Spinal cord (tissue), 10 donors: ENCODE measurements at places on chromosomes 1 and 21. TPM values are rescaled to one million over a fixed set of nuclear protein-coding genes. Genes with fewer than 3 reads are reported as not detected.
A peak's percentile ranks its signal among the peaks of the same experiment; 100 is the strongest.

TP73 gene
- 3.0 TPM for total RNA-seq

ERO1B gene
- 14.3 TPM for total RNA-seq

IFI44 gene
- 33.6 TPM for total RNA-seq

LRRC39 gene
- total RNA-seq, result 4.1 TPM

SLFNL1 gene
- total RNA-seq, result 0.59 TPM

DNA sequence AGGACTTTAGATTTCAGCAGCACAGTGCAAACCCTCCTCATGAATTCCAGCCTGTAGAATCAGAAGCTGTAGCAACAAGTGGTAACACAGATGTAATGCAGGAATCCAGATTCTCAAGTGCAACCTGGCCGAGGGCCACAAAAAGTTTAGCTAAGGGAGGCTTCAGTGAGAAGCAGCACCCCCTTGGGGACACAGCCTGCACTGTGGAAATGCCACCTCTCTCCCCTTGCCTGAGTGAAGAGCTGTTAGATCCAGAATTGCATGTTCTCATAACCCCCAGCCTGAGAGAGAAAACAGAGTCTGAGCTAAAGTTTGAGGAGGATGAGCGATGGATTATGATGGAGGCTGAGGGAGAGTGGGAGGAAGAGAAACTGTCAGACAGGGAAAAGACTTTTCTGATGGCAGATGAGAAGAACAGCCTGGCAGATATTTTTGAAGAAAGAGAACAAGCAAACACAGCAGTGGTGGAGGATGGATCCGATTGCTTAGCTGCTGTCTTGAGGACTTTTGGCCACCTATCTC, 80.5 kb upstream of the BMP8A start:
- H3K4me1 ChIP-seq, result peaks cover 38% of the 10 kb centered on the region
- no peaks in the 10 kb centered on the region for H3K27me3 ChIP-seq
- peak; percentile 70 for DNase-seq
- peak overlapping the region; percentile 27 for H3K4me3 ChIP-seq
- H3K27ac ChIP-seq, result peak overlapping the region; percentile 64

GRCh38 chr1:22344329-22344630, 107.4 kb upstream of the ZBTB40 start:
- no peak for DNase-seq
- no peak overlapping the region for H3K4me3 ChIP-seq
- H3K27me3 ChIP-seq, result peaks cover 4% of the 10 kb centered on the region

- H3K27ac ChIP-seq, result peak overlapping the region; percentile 53
- H3K4me1 ChIP-seq, result no peaks in the 10 kb centered on the region
- H3K36me3 ChIP-seq, result no peaks in the 10 kb centered on the region
- DNase-seq, result peak; percentile 90
Observed at GRCh38 chr1:64136752-64137411, 66.5 kb upstream of the UBE2U start.

DNA sequence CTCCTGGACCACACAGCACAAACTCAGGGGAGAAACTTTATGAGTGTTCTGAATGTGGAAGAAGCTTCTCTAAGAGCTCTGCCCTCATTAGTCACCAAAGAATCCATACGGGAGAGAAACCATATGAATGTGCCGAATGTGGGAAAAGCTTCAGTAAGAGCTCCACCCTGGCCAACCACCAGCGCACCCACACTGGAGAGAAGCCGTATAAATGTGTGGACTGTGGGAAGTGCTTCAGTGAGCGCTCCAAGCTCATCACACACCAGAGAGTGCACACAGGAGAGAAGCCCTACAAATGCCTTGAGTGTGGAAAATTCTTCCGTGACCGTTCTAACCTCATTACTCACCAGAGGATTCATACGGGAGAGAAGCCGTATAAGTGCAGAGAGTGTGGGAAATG, 22.5 kb downstream of the ZSCAN20 start:
- no peaks in the 10 kb centered on the region for H3K4me1 ChIP-seq
- peaks cover 46% of the 10 kb centered on the region for H3K36me3 ChIP-seq
- H3K27ac ChIP-seq, result no peak overlapping the region
- no peaks in the 10 kb centered on the region for H3K27me3 ChIP-seq
- no peak overlapping the region for H3K4me3 ChIP-seq
- no peak for DNase-seq

DNA sequence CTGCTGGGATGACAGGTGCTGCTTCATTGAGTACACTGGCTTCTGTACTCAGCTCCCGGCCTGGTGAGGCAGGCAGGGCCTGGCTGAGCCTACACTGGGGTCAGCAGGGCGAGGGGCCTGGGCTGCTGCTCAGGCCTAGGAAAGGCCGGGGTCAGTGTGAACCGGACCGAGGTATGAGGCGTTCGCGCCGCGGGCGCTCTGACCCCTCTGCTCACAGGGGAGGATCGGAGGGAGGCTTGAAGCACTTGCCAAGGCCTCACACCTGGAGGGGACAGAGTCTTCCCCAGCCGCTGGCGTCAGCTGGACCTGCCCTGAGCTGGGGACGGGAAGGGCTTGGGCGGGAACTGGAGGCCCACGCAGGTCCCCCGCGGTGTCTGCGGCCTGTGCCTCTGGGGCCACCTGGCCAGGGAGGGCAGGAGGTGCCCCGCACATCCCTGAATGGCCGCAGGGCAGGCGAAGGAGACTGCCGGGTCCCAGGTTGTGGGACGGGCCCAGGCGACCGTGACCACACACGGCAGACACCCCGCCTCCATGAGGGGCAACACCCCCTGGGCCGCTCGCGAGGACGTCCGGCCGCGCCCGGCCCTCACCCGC, 466 bp downstream of the PEX10 start:
- H3K4me3 ChIP-seq, result peak overlapping the region; percentile 68
- no peak for DNase-seq
- peaks cover 31% of the 10 kb centered on the region for H3K4me1 ChIP-seq

GRCh38 chr21:23522751-23523150, 2084.5 kb downstream of the MRPL39 start:
- DNase-seq, result no peak
- H3K4me1 ChIP-seq, result no peaks in the 10 kb centered on the region
- H3K27ac ChIP-seq, result no peak overlapping the region
- H3K4me3 ChIP-seq, result no peak overlapping the region

DNA sequence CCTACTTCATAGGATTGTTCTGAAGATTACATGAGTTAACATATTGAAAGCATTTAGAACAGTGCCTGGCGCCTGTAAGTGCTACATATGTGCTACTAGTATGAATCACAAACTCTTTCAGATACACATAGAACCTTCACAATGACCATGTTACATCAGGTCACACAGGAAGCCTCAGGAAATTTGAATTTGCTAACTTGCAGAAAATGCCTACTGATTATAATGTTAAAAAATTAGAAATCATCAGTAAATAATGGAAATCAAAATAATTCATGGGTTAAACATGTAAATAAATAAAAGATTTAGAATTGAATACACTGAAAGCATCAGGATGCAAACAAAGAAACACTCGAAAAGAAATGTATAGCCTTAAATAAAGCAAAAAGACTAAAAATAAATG, 94.9 kb downstream of the SPAG17 start:
- no peaks in the 10 kb centered on the region for H3K4me1 ChIP-seq
- H3K27ac ChIP-seq, result no peak overlapping the region
- no peak for DNase-seq
- no peaks in the 10 kb centered on the region for H3K27me3 ChIP-seq

DNA sequence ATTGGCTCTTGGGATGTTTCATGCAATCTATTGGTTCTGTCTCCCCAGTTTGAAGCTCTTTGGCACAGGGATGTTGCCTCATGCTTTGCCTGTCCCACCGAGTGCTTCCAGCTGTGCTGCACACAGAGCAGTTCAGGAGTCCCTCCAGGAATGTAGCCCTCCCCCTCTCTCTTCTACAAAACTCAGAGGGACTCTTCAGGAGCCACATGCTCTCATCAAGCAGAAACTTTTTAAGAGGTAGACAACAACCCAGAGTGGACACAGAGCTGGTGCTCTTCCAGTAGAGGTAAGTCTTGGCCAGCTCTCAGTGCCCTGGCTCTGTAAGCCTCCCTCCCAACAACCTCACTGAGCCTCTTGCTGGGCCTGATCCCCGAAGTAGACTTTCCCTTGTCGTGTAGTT, 11.6 kb upstream of the ZNF697 start:
- H3K36me3 ChIP-seq, result no peaks in the 10 kb centered on the region
- no peak overlapping the region for H3K27ac ChIP-seq
- H3K4me1 ChIP-seq, result no peaks in the 10 kb centered on the region
- no peak for DNase-seq
- H3K27me3 ChIP-seq, result peaks cover 2% of the 10 kb centered on the region

DNA sequence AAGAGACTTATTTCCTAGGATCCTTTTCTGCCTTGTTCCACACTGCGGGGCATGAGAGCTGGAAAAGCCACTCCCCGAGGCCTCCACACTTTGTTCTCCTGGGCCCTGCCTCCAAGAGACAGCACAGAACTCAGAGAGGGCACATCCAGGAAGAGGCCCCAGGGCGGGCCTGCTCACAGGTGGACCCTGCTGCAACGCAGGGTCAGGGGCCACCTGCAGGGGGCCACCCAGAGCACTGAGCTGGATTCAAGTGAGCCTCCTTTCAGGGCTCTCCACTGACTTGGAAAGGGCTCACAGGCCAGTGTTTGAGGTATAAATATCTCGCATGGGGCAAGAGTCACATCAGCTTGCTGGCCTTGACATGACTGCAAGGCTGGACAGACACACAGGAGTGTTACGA, 4.8 kb downstream of the RGS16 start:
- H3K4me3 ChIP-seq, result no peak overlapping the region
- H3K4me1 ChIP-seq, result peaks cover 43% of the 10 kb centered on the region
- no peak for DNase-seq
- no peaks in the 10 kb centered on the region for H3K27me3 ChIP-seq
- no peak overlapping the region for H3K27ac ChIP-seq

DNA sequence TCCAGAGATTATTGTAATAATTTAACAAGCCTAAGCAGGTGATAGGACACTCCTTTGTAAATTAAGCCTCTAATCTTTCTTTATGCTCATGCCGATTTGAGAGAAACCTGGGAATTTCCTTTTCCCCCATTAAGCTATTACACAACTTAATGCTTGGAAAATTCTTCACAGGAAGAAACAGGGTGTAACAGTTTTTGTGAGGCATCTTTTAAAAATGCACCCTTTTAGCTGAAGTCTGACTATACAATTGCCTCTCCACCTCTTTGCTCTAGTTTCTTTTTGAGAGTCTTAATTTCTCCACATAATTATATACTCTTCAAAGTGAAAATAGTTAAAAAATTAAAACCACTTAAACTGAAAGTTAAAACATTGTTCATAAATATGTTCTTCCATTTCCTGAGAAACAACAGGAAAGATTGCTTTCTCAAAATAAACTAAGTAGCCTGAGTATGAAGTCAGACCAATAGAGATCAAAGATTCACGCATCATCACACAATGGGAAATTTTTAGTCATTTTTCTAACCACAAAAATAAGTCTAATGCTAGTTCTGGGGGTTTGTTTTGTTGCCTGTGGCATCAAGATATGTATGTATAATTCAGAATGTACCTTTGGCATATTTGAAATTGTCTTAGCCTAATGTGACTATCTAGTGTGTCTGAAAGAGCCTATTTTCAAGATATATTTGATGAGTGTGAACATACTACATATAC, 34.7 kb downstream of the LRRC8D start:
- no peak overlapping the region for H3K27ac ChIP-seq
- H3K4me3 ChIP-seq, result no peak overlapping the region
- H3K4me1 ChIP-seq, result no peaks in the 10 kb centered on the region
- peaks cover 9% of the 10 kb centered on the region for H3K36me3 ChIP-seq

DNA sequence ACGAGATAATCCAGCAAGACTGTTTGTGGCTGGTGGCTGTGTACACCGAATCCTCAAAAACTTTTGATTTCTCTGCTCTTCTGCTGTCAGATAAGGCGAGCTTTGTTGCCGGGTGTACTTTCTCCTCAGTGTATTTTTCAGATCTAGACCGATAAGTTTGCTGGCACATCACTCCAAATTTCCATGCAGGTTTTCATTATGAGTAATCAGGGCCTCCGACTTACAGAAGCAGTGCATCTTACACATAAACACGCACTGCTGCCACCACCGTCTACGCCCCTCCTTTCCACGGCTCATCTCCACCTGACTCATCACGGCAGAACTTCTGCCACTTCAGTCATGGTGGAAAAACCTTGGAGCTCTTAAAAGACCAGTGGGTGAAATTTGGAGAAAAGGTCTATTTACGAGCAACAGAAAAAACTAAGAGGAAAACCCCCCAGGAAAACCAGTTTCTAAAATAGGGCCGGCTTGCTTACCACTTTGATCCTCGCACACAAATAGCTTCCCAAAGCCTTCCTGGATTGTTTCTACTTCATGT, 7.7 kb downstream of the ZBTB21 start:
- H3K27ac ChIP-seq, result no peak overlapping the region
- DNase-seq, result no peak
- no peak overlapping the region for H3K4me3 ChIP-seq
- H3K36me3 ChIP-seq, result peaks cover 8% of the 10 kb centered on the region

- no peak for DNase-seq
- peaks cover 2% of the 10 kb centered on the region for H3K27me3 ChIP-seq
- no peak overlapping the region for H3K4me3 ChIP-seq
Observed at GRCh38 chr21:41706263-41706639, 60.6 kb downstream of the RIPK4 start.
